ENCODE measurements at places on chromosomes 3 and 15. TPM values are rescaled to one million over a fixed set of nuclear protein-coding genes. Genes with fewer than 3 reads are reported as not detected.

GRCh38 chr3:181076558-181076957 lies 87.0 kb upstream of the DNAJC19 start:
- no peak for DNase-seq

GRCh38 chr15:80384432-80384831 lies 19.8 kb upstream of the ARNT2 start:
- no peak for DNase-seq

Gene AMOTL2
- total RNA-seq = 0.33 TPM

Gene SENP7
- 7.9 TPM for total RNA-seq

DNA sequence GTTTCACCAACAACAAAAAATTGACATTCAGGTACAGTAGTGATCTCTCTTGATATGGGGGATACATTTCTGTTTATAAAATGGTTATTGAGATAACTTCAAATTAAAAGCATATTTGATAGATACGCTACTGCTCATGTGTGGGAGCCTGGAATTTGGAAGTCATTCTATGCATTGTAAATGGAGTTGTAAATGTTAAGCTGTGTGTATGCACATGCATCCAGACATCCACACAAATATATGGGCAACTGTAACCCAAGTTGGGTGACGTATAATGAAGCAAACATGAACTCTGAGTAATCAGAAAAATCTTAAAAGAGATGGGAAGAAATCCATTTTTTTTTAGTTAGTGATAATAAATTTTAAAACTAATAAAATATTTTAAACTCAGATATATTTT lies 9.8 kb downstream of the KLHL24 start:
- no peak for DNase-seq

Gene SLC9C1
- not detected for total RNA-seq

- no peak for DNase-seq
Measured at GRCh38 chr3:16448639-16449070, 64.8 kb downstream of the RFTN1 start.

DNA sequence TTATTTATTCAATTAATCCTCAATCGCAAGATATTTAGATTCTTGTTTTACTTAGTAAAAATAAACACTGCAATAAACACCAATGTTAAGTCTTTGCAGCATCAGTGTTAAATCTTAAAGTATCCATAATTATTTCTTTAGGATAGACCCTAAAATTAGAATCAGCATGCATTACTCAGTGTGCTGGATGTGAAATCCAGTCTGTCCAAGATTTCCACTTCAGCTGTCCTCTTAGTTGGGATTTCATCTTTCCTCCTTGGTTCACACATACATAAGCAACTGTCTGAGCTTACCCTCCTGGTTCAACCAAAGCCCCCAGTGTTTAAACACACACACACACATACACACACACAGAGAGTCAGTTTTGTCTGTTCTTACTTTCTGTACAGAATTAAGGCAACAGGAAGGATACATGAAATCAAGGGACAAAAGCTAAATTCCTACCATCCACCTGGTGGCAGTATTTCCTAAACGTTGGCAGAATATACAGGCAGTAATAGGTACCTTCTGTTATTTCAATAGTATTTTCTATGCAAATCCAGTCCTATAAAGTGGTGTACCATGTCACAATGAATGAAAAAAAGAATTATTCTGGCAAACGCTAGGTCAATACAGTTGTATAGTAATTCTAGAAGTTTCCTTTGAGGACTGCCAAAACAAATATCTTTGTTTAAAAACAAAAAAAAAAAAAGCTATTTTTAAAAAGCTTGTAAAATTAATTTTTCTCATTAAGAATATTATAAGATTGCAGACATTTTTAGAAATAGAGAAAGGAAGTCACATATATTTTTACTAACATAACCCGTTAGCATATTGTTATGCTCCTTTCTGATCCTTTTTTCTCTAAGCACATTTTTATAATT lies 27.3 kb upstream of the DMXL2 start:
- DNase-seq = peak; percentile 63

DNA sequence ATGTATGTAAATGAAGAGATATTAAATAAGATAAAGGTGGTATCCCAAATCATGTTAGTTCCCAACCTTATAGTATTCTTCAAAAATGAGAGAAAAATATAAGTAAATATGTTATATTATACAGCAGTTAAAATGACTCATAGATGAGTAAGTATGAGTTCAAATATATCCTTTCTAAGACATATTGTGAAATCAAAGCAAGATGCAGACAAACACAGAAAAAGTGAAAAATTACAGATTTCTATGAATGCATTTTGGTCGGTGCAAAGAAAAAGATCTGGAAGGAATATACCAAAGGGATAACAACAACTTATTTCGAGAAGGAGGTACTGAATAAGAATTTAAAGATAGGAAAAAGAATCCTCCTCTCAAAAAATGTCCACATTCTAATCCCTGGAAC lies 181.2 kb upstream of the TTC14 start:
- DNase-seq = no peak

DNA sequence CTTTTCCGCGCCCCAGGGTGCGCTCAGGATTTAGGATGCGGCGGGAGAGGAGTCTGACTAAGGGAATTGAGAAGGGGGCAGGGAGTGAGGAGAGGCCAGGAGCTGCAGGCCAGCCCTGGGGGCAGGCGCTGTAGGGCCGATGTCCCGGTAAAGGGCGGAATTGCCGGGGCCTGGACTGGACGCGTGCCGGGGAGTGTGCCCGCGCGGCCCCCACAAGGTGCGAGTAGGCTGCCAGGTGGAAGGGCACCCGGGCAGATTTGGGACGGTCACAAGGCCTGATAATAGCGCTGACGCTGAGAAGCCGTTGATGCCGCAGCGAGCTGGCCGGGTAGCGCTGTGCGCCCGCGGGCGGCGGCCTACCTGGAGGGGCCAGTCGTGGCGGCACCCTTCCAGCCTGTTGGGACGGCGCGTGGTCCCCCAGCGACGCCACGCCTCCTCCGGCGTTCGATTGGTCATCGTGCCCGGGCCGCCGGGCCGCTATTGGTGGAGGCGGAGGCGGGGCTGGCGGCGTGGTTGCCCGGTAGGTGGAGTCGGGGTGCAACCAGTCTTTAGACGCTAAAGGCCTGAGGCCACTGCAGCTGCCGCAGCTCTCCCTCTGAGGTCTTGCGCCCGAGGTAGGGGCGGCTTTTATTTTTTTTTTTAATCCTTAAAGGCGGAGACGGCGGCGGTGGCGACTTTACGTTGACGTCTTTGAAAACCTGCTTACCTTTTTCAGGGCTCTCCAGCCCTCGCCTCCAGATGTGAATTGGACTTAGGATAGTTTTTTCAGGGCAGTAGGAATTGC lies 903 bp downstream of the SLC25A38 start:
- peak; percentile 70 for DNase-seq

DNA sequence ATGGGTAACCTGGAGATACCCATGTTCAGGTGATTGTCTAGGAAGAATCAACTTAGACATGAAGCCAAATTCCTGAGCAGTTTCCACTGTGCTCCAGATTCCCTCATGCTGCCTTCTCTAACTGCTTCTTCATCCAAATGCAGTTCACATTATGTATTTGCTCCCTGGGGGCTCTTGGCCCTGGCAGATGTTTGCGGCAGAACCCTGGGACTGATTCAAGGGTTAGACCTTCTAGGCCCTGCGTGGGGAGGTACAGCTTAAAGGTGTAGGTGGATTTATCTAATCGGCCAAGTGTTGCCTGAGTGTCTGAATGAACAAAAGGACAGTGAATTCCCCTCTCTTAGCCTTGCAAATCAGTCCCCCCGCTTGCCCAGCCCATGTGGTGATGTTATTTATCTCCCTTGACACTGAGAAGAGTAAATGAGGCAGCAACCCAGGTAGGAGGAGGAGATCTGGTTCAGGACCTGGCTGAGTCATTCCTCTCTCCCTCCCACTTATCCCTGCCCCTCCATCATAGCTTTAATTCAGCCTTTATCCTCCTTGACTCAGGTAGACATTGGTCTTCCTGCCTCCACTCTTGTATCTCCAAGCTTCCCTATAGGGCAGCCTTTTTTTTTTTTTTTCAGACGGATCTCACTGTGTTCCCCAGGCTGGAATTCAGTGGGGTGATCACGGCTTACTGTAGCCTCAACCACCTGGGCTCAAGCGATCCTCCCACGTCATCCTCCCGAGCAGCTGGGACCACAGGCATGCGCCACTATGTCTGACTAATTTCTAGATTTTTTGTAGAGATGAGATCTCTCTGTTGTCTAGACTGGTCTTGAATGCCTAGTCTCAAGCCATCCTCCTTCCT lies 54.8 kb downstream of the MAGEF1 start:
- peak; percentile 27 for DNase-seq

DNA sequence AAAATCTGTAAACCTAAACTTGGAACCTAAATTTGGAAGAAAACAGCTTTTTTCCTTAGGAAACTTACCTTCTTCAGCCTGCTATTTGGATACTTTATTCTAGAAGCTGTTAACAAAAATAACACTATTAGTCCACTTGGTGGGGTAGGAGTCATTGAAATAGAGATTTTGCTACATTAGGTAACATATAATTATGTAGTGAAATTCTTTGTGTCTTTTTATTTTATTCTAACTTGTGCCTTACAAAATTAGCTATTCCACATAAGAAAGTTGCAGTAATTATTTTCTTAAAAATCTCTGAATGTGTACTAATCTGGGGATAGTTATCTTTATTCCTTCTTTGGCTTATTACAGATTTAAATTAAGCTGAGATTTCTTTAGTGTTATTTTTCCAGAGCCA lies 360.4 kb upstream of the ROBO2 start:
- no peak for DNase-seq

Gene RCN2
- 7.9 TPM for total RNA-seq

GRCh38 chr3:27723001-27723445 lies 900 bp upstream of the EOMES start:
- DNase-seq = no peak

Gene ALG1L2
- total RNA-seq = not detected

GRCh38 chr15:38696109-38696727 lies 131.6 kb upstream of the RASGRP1 start:
- DNase-seq = no peak

Gene GOLGA8S
- total RNA-seq = not detected

DNA sequence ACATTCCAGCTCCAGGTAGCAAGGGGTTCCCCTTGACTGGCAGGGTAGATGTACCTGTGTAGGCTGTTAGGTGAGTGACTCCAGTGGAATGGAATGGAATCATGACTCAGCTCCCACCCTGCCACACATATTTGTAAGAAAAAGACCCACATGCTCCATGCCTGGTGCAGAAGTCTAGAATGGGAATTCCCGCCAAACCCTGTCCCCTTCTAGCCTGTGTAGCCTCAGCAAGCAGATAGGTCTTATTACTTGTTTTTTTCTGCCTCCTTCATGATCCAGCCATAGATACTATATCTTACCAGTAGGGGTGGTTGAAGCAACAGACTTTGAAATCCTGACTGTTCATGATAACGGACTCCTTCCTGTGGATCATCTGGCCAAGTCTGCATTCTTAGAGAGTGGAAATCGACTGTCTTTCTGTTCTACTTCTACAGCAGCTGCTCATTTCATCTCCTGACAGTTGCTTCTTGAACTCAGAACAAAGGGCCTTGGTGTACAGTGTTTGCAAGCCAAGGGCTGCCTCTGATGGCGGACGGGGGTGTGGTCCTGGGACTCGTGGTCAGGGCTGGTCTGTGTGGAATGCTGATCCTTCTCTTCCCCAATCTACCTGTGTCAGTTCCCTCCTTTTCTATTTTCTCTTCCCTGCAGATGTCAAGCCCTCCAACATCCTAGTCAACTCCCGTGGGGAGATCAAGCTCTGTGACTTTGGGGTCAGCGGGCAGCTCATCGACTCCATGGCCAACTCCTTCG lies 16.3 kb downstream of the SNAPC5 start:
- DNase-seq = no peak

Gene HDDC3
- 24.6 TPM for total RNA-seq

GRCh38 chr15:71628988-71629770 lies 181.2 kb upstream of the NR2E3 start:
- no peak for DNase-seq

DNA sequence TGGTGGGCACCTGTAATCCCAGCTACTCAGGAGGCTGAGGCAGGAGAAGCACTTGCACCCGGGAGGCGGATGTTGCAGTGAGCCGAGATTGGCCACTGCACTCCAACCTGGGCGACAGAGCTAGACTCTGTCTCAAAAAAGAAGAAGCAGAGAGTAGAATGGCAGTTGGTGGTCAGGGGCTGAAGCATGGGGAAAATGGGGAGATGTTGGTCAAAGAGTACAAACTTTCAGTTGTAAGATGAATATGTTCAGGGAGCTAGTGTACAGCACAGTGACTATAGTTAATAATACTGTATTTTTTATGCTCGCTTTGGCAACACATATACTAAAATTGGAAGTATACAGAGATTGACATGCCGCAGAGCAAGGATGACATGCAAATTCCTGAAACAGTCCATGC lies 41.5 kb downstream of the PCNP start:
- no peak for DNase-seq

GRCh38 chr3:59575113-59576001 lies 525.5 kb upstream of the CFAP20DC start:
- DNase-seq = peak; percentile 40

DNA sequence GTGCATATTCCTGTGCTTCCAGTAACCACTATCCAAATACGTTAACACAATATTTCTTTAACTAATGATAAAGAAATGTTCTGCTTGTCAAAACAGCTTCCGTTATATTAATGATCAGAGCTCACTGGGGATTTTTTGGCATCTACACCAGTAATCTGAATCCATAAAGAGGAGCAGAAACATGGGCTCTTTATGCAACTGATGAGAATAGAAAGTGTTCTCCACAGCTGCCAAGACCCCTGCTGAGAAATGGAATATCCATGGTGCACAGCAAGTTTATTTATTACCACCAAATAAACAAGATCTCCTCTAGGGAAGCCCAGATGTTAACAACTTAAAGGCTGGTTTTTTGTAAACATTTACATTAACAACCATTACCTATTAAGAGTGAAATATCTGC lies 54.5 kb downstream of the ALDH1A2 start:
- DNase-seq = no peak

- DNase-seq = no peak
Measured at GRCh38 chr15:101457696-101458095, 31.8 kb downstream of the PCSK6 start.

DNA sequence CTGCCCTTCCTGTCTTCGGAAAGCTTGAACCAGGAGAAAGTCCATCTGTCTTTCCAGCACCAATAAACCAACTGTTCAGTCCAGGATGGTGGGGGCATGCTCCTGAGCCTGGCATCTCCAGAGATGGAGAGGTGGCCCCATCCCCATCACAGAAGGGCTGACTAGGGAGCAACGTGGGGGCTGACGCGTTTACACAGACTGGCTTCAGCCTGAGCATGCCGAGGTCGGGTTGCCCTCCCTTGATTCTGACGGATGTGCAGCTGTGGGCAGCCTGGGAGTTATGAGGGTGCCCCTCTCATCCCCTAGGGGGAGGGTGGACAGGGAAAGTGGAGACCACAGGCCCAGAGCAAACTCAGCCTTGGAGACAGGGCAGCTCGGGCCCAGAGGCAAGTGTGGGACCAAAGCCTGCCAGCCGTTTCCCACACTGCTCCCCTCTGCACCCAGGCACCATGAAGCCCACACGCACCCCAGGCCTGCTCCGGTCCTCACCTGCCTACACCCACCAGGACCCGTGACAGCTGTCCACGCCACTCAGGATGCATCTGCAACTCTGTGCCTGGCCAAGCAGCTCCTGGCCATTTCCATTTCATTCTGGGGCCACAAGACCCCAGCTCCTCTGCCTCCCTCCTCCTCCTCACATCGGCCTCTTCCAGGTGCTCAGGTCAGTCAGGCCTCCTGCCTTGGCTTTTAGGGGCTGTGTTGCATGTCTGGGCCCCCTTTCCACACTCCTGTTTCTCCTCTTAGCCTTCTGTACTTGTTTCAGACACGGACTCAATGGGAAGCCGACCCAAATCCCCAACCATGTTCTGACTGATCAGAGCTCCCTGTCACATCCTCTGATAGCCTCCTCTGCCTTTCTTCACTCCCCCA lies 48.2 kb upstream of the SLC41A3 start:
- no peak for DNase-seq

Measured in GM12878 (cell line).